Amniotic epithelial cell (primary cell): ENCODE measurements at places on chromosomes 4 and X.

DNA sequence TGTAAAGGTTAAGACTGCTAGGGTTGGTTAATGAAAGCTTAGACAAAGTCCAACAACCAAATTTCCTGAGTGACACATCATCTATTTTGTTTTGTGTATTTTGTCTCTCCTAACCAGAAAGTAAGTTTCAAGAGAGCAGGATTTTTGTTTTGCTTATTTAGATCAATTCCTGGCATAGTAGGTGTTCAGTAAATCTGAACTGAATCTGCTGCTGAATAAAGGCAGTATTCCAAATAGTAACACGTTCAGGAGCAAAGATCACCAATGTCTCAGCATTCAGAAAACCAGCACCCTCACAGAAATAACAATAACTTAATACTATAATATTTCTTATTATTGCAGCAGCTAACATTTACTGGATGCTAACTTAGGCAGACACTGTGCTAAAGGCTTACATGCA, 12.2 kb downstream of the FBXW7 start:
- DNase-seq: no peak

DNA sequence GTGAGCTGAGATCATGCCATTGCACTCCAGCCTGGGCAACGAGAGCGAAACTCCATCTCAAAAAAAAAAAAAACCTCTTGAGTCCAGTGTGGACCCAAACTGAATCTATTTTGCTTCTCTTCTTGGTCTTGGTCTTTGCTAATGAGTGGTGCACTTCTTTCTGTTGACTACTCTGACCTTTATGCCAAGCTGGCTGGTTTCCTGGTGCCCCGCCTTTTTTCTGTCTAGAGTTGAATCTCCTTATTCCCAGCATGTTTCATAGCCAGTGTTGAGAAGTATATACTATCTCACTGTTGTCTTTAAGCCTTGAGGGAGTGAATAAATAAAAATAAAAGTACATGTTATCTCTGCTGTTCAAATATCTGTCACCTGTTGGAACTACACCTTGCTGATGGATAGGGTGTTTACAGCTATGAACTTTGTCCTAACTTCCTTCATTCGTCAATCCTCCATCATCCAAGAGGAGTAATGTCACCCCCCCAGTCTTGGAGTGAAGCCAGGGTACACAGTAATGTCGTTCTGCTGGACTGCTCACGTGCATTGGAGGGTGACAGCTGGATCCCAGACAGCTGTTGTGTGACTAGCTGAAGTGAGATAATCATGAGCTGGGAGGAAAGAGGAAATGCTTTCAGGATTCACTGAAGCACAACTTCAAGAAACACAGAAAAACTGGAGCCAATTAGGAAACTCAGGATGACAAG, 99.3 kb upstream of the PRKG2 start:
- no peak for DNase-seq

GRCh38 chr4:74473155-74473811, 28.3 kb downstream of the AREG start:
- DNase-seq: peak; percentile 92

DNA sequence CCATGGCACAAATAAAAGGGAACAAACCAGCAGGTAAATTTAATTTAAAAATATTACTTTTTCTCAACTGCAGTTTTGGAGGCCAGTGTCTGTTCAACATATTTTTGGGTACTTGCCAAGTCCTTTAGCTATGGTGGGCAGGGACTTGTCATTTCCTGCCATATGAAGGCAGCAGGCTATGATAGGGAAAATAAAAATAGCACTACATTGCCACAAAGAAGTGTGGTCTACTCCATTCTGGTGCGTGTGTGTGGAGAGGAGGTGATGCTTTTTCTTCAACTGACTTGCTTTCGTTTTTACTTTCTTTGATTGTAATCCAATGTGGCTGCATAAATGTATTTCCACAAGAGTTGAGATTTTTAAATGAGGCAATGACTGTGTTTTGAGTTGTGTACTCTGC, 17.2 kb downstream of the GPR174 start:
- no peak for DNase-seq

- DNase-seq: no peak
These were observed 1.2 kb downstream of the HMGB3 start for GRCh38 chrX:150984169-150984824.

DNA sequence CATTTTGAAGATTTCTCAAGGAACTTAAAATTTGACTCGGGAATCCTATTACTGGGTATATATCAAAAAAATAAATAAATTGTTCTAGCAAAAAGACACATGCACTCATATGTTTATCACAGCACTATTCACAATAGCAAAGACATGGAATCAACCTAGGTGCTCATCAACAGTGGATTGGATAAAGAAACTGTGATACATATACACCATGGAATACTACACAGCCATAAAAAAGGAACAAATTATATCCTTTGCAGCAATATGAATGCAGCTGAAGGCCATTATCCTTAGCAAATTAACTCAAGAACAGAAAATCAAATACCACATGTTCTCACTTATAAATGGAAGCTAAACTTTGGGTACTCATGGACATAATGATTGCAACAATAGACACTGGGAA, 97.4 kb downstream of the CENPC start:
- no peak for DNase-seq

- DNase-seq: no peak
These were observed 90.8 kb downstream of the DCTD start for GRCh38 chr4:182826391-182826790.

GRCh38 chr4:72679666-72680065, 110.6 kb upstream of the ADAMTS3 start:
- DNase-seq: no peak

DNA sequence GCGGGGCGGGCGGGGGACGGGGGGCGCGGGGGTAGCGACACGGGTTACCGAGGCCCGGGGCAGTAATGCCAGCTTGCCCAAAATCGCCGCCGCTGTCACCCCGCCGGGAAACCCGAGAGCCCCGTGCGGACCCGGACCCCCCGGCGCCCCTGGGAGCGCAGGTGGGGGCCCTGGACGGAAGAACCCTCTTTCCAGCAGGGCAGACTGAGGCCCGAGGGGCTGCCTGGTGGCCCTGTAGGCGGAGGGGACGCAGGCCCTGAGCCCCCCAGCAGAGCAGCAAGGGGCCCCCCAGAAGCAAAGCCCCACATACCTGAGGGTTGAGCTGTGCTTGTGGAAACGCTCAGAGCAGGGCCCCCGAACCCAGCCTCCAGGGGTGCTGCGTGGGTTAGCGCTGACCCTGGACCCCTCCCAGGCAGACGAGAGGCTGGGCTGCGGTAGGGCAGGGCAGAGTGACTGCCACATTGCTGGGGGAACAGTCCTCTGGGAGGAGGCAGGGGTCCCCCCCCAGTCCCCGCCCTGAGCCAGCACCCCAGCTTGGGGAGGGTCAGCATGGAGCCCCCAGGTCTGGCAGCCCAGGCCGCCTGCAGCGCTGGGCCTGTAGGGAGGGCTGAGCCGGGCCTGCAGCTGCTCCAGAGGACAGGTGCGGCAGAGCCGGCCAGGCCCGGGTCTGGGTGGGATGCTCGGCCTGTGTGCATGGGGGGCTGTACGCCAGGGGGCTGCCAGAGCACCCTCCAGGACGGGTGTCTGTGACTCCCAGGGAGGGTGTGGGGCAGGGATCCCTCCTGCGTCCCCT, 646 bp downstream of the DOK7 start:
- no peak for DNase-seq

DNA sequence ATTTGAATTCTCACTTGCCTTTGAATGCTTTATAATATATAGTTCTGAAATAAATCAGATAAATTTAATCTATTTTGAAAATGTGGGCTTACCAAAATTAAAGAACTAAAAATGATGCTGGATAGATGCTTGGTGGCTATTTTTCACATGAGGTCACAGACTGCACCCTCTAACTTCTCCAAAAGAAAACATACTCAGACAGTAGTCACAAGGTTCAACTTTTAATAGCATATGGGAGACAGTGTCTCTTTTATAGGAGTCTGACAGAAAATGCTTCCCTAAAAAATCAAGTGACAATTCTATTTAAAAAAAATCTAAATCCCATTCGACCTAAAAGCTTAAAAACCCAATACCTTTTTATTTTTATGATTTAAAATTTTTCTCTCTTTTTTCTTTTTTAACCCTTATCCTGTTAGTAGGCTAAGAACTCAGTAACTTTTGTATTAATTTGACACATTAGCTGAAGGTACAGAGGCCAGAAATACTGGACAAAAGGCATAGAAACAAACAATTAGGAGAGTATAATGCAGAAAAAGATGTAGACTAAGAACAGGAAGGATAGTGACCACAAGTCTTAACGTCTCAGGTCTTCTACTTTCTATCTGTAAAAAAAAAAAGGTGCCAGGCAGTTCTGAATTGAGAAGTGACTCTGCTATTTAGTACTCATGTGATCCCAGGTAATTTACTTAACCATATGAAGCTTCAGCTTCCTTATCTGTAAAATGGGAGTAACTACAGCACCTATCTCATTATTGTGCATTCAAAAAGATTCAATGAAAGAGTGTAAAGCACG, 7.6 kb downstream of the TIGD4 start:
- no peak for DNase-seq

GRCh38 chr4:44487341-44487740, 38.7 kb upstream of the KCTD8 start:
- no peak for DNase-seq

GRCh38 chrX:150094375-150094774, 156.1 kb upstream of the EOLA2 start:
- DNase-seq: no peak
